ELF-1 (cell line): ENCODE measurements at places on chromosomes 13 and 19.

- DNase-seq: no peak
Measured at GRCh38 chr13:48644951-48645350, 8.8 kb upstream of the CYSLTR2 start.

- DNase-seq: peak; percentile 49
Measured at GRCh38 chr19:51131780-51132680, 7.3 kb downstream of the SIGLEC9 start.

DNA sequence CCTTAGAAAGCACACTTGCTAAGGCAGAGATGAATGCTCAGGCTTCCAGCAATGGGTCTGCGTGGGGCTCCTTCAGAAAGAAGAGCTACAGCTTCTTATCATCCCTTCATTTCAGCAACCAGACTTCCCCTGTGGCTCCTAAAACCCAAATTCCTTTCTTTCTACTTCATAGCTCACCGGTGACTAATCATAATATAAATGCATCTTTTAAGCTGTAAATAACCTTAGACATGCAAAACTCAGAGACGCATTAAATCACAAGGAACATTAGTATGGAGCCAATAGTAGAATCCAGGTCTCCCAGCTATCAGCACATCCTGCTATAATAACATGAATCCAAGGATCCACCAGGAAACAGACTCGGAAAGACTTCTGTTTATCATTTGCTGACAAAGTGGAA is 375.6 kb downstream of the COG6 start:
- DNase-seq: no peak

GRCh38 chr13:100436099-100436498 is 152.5 kb downstream of the GGACT start:
- no peak for DNase-seq

GRCh38 chr19:12834566-12834943 is at the start of gene RTBDN:
Gene RTBDN (minus strand): TSS chr19:12834579. CDS start chr19:12829979, 4,600 bp downstream.
- DNase-seq: peak; percentile 41

DNA sequence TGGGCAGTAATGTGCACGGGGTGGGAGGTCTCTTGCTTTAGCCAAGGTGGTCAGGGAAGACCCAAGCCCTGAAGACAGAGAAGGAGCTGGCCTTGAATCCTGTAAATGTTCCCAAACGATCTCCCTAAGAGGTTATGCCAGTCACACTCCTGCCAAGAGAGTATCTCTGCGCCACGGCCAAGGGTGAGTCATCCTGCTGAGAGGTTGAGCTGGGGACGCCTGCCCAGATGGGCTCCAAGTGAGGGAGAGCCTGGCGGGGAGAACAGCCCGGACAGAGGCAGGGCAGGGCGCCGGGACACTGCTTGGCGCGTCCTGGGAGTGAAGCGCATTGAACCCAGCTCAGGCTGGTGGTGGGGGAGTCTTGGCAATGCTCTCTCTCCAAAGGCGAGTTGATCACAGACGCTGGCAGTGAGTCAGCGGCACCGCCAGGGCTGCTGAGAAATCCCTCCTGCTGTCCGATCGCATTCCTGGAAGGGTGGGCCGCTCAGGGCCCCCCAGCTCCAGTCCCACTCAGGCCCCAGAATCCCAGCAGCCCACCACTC is 16.4 kb downstream of the SULT2B1 start:
- peak; percentile 80 for DNase-seq

GRCh38 chr19:13979244-13979615 is 26.9 kb downstream of the RFX1 start:
- peak; percentile 51 for DNase-seq

DNA sequence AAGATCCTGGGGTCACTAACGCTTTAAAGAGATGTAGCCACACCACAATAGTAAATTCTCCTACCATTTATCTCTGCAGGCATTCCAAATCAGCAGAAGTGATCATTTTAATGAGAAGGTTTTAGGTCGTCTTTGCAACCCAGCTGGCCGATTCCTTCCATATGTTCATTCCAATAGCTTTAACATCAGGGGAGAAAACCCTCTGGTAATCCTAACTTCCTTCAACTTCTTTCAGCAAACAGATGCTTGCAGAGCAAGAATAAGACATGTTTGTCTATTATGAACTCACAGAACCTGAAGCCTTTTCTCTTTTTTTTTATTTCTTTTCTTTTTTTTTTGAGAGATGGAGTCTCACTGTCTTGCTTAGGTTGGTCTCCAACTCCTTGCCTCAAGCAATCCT is 498.6 kb upstream of the SLITRK1 start:
- DNase-seq: no peak

GRCh38 chr19:45558399-45558878 is 26.2 kb downstream of the OPA3 start:
- DNase-seq: peak; percentile 72

DNA sequence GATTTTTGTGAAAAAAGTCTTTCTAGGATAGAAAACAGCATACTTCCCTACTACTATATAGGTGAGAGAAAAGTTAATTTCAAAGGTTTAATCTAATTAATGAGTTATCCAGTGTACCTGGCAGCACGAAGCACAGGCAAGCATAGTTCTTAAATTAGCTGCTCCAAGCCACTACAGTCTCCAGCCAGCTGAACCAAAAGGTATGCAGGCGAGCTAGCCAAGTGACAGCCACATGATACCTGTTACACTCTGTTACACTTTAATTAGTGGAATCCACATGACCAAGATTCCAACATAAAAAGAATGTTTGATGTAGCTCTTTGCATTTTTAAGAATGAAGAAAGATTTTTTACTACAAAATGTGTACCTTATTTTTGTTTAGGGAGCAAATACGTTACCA is 15.5 kb downstream of the SLC25A30 start:
- no peak for DNase-seq

DNA sequence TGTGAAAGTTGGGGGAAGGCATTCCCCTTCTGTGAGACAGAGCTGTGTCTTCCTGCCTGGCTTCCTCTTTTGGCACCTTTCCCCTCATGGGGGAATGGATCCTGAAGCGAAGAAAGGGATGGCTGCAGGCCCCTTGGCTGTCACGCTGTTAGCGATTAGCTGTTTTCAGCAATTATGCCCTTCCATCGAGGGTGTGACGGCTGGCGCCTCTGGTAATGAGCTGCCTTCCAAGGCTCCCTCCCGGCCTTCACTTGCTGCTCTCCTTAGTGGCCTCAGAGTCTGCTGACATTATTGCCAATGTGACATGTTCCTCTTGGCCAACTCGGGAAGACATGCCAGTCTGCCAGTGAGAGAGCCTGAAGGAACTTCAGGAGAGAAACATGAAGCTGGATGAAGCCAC is 162.1 kb downstream of the ZIC5 start:
- no peak for DNase-seq

- DNase-seq: no peak
Measured at GRCh38 chr13:41074523-41074922, 13.2 kb downstream of the WBP4 start.

DNA sequence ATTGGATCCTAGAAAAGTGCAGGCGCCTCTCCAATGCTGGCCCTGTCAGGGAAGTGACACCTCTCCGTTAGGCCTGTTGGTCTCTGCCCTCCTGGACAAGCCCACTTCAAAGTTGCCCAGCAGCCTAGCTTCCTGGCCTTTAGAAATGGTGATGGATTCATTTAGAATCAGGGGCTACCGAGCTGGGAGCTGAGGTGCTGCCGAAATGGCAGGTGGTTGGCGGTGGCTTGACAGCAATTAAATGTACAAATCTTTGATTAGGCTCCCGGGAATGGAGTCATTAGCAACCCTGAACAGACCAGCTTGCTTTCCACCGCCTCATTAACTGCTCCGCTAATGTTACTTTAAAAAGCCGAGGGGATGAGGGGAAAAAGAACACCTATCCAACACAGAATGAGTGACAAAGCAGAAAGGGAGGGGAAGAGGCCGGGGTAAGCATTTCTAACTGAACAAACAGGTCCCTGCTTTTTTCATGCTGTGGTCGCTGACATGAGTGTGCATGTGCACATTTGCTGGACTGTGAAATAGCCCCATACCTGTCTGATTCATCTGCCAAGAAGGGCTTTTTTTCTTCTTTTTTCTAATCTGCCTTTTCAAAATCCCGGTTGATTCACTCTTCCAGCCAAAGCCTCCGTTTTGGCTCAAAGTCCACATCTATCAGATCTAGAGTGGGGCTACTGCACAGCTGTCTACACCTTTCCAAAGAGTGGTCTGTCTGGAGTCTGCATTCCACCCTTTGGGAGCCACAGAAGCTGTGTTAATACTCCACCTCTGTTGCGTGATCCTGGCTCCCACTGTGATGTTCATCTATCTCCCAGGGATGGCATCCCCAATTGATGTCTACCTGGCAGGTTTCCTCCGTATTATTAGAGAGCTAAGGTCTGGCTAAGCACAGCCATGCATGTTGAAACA is 431.9 kb downstream of the COG6 start:
- DNase-seq: peak; percentile 16

DNA sequence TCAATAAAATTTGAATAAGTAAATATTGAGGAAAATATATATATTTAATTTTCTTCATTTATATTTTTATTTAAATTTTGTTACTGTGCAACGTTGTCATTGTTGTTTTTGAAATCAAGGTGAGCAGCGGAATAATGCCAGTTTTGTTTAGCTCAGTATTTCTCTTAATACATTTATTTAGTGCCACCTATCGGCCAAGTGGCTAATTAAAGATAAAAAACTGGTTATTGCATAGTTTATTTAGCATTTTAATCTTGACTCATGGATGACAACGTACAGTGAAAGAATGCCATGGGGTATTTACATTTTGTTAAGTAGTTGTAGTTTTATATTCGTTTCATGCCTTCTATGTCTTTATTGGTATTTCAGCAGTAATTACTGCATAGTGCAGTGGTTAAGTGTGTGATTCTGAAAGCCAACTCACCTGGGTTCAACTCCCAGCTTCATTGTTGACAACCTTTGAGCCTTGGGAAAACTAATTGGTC is 265.9 kb downstream of the MYO16 start:
- DNase-seq: no peak

DNA sequence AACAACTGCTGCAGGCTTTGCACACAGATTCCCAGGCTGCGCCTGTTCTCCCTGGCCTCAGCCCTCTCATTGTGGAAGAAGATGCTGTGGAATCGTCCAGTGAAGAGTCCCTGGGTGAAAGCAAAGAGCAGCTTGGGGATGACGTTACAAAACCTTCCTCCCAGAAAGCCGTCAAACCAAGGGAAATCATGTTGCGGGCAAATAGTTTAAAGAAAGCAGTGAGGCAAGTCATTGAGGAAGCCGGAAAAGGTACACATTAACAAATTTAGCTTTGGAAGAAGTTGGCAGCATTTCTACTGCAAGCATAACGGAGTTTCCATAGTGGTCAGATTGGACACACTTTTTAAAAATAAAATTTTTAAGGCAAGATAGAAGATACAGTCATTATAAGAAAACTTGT is 82.9 kb upstream of the AKAP11 start:
- DNase-seq: no peak

DNA sequence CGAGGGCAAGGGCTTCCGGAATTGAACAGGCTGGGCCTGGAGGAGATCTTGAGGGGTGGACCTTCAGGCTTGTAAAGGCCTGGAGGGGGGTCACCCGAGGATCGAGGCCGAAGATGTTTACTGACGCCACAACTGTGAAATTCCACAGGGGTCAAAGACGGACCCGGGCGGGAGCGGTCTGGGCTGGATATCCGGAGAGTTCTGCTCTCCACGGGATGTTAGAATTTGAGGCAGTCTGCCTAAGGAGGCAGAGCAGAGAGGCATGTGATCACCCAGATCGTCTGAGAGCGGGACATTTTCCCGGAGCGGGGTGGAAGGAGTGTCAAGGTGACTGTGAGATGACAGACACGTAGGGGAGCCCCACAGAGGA is 13.2 kb downstream of the KLHL26 start:
- DNase-seq: peak; percentile 62

GRCh38 chr13:109836629-109837607 is 50.5 kb upstream of the IRS2 start:
- DNase-seq: no peak

DNA sequence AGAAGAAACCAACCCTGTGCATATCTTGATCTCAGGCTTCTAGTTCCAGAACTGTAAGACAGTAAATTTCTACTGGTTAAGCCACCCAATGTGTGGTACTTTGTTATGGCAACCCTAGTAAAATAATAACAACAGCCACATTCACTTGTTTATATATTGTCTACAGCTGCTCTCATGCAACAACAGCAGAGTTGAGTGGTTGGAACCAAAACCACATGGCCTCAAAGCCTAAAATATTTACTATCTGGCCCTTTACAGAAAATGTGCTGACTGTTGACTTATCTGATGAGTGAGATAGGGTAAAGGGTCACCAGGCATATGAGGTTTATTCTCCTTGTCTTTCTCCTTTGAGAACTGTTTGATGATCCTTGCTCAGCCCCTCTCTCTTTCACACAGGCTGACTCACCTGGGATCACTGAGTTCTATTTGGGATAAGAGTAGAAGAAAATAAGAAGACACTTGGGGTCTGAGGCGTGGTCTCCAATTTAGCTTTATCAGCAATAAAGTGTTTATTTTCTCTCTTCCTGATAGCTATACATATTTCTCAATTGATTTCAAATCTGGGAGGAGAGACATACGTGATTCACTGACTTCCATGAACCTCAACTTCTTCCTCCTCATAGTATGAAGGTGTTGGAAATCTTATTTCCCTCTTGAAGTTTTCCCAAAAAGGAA is 227.5 kb upstream of the STARD13 start:
- no peak for DNase-seq

DNA sequence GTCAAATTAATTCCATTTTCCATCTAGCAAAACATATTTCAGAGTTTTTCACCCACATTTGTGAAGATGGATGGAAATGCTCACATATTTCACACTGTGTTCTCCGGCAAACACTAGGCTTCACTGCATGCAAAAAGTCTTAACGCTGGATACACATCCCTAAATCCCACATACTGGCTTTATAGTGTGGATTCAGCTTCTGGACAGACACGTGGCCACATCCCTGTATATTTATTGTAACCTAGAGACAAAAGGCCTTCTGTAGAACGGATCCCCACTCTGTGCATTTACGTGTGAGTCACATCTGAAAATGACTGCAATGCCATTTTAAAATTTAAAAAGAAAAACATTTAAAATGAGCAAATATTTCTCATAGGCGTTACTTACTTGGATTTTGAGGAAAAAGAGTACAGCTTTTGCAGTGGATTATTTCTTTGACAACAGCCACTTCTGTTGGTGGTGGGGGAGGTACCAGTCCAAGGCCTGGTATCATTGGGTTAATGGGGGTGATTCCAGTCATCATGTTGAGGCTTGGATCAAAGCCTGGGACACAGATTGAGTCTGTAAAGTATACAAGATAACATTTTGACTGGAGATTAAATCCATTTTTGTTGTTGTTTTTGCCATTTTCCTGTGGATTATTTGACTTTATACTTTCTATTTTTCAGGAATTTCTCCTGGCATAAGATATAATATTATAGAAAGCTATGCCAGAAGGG is 337.7 kb downstream of the DNAJC15 start:
- DNase-seq: no peak

DNA sequence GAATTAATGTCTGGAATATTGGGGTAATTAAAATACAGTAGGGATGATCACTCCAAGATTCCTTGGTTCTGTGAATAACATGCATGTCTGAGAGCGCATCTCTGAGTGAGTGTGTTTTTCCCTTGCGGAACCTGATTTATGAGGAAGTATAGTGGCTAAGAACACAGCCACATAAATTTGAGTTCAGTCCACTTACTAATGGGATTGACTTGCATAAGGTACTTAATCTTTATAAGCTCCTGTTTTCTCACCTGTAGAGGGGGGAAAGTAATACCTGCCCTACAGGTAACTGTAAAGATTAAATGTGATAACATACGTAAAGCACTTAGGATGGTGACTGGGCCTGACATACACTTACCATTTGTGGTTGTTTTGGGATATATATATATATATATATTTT is 60.8 kb downstream of the KLF5 start:
- no peak for DNase-seq
